Stimulated activated CD4-positive, alpha-beta T cell treated with anti-CD3 and anti-CD28 coated beads, Interleukin-1b, Interleukin-23, amount 100 ng/mL, for 1 hour (primary cell): ENCODE measurements at places on chromosomes 7 and 10.

GRCh38 chr7:104272767-104273384, 55.5 kb upstream of the LHFPL3 start:
- no peak for DNase-seq

DNA sequence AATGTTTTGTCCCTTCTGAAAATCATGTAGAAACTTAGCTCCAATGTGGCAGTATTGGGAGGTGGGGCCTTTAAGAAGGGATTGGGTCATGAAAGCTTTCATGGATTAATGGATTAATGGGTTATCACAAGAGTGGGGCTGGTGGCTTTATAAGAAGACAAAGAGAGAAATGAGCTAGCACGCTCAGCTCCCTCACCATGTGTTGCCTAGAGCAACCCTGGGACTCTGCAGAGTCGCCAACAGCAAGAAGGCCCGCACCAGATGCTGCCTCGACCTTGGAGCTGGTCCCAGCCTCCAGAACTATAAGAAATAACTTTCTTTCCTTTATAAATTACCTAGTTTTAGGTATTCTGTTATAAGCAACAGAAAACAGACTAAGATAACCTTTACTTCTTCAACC, 74.9 kb upstream of the HECW1 start:
- DNase-seq = no peak

GRCh38 chr10:125473143-125473793, 209.7 kb downstream of the TEX36 start:
- DNase-seq = no peak

GRCh38 chr7:64174941-64175340, 32.1 kb upstream of the ZNF735 start:
- DNase-seq = no peak

GRCh38 chr10:96671211-96671890, 49.0 kb downstream of the PIK3AP1 start:
- no peak for DNase-seq

GRCh38 chr10:60495338-60496055, 105.8 kb upstream of the ANK3 start:
- no peak for DNase-seq

GRCh38 chr10:122154545-122155366, 116.3 kb upstream of the BTBD16 start:
- DNase-seq = no peak

- no peak for DNase-seq
Measured at GRCh38 chr7:12764458-12764891, 77.0 kb downstream of the ARL4A start.

GRCh38 chr10:3668966-3669330, 116.1 kb downstream of the KLF6 start:
- no peak for DNase-seq

- DNase-seq = no peak
Measured at GRCh38 chr7:150858236-150859197, 6.2 kb downstream of the AOC1 start.

- no peak for DNase-seq
Measured at GRCh38 chr10:70492786-70493659, 14.5 kb downstream of the PALD1 start.

- DNase-seq = no peak
Measured at GRCh38 chr10:73959484-73960243, 38.3 kb upstream of the VCL start.

DNA sequence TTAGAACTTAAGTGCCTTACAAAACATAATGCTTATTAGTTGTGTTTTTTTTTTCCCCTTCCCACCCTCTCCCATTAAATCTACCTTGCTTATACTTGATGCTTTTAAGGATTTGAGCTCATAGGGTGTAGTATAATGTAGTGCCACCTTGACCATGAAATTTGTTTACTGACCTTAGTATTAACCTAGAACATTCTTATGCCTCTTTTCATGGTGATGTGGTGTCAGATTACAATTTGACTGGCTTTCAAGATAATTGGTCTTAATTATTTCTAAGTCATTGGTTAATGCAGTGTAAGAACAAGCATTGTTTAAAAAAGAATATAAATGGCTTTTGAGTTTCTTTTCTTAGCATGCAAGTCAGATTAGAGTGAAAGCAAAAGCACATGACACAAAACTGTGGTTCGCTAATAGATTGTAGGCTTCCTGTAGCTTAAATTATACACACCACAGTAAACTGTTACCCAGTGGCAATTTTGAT, 61.8 kb downstream of the ADD3 start:
- no peak for DNase-seq

GRCh38 chr7:151382079-151382885, 27.6 kb downstream of the WDR86 start:
- peak; percentile 8 for DNase-seq

DNA sequence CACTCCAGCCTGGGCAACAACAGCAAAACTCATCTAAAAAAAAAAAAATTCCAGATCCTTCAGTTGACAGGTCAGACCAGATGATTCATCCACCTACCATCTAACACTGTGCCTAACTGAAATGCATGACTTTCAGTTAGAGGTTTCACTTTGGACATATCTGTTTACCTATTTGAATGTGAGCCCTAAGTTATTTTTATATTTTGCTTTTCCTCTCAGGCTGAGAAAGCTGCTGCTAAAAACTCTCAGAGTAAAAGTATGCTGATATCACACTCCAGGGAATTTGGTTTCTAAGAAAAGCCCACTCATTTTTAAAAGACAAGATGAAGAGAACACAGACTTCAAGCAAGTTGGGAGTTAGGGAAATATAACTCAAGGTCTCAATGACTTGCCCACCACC, 126.0 kb downstream of the SGMS1 start:
- DNase-seq = no peak

DNA sequence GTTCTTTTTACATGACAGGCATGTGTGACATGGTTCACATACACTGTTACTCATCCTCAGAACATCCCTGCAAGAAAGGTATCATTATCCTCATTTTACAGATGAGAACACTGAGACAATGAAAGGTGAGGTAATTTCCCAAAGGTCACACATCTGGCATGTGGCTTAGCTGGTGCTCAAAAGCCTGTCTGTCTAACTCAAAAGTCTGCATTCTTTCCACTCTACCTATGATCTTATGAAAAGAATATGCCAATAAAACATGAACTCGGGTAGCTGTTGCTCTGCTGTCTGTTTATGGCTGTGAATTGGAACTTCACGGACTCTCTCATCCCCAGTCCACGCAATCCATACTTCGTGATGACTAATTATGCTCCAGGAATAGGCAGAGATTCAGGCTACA, 79.0 kb upstream of the ODAD2 start:
- no peak for DNase-seq

DNA sequence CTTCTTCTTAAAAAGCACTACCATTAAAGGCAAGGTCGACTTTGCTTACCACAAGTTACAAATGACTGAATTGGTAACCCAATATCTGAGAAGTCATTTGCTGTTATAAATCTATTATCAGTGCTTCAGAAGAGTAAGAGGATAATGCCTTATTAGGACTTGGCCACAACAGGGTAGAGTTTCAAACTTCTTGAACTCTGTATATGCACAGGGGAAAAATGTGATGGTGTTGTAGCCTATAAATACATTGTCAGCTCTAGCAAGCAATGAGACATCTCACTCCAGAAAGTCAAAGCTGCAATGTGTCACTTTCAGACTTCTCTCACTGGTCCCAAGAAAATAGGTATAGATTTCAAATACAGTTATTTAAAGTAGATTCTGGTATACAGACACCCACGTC, 9.3 kb downstream of the TFEC start:
- no peak for DNase-seq

GRCh38 chr7:147485660-147486210, 1104.8 kb upstream of the C7orf33 start:
- DNase-seq = no peak

DNA sequence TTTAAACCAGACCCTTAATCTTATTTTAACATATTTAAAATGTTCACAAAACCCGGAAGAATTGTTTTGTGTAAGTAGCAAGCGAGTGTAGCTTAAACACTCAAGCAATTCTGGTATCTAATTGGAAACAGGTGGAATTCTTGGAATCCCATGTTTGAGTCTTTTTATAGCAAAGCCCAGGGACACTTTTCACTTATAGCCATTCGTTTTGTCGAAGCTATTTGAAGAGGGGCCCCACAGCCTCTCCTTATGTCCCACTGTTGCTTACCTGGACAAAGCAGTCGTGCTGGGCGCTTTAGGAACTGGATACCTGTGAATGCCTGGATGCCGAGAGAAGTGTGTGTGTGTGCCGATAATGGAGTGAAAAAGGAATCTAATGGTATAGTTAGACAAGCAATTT, 3.3 kb downstream of the CUX1 start:
- no peak for DNase-seq

- DNase-seq = peak; percentile 58
Measured at GRCh38 chr7:2530071-2530987, 10.8 kb downstream of the LFNG start.

DNA sequence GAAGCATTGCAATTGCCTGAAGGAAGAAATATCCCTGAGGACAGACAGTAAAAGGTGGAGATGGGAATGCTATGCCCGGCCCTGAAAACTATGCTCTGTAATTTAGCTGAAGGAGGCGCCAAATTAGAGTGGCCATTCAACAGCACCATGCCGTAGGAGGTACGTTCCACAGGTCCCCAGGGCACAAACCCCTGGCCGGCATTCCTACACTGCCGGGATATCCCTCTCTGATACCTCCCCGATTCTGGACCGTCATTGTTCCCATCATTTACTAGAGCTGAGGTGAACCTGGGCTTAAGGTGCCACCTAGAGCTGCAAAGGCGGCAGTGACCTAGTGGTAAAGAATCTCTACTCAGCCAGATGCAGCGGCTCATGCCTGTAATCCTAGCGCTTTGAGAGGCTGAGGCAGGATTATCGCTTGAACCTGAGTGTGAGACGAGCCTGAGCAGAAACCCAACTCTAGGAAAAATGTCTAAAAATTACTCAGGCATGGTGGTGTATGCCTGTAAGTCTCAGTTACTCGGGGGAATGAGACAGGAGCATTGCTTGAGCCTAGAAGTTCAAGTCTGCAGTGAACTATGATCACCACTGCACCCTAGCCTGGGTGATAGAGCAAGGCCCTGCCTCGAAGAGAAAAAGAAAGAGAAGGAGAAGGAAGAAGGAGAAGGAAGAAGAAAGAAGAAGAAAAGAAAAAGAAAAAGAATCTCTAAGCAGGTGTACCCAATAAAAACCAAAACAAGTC, 53.0 kb upstream of the TNKS2 start:
- no peak for DNase-seq

- no peak for DNase-seq
Measured at GRCh38 chr10:90587561-90587960, 270.3 kb downstream of the HTR7 start.

DNA sequence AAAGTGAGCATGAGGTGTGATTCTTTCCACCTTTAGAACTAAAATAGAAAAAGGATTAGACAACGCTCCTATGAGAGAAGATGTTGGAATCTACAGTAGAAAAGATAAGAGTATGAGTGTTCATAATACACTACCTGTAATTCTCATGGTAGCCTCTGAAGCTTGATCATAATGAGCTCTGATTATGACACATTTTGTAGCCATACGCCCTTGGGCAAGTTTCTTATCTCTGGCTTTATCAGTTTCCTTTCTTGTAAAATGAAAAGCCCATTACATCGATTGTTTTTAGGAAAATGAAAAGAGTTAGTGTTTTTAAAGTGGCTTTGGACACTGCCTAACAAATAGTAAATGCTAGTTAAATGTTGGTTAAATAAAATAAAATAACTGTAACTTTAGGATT, 22.4 kb upstream of the PRSS58 start:
- no peak for DNase-seq

DNA sequence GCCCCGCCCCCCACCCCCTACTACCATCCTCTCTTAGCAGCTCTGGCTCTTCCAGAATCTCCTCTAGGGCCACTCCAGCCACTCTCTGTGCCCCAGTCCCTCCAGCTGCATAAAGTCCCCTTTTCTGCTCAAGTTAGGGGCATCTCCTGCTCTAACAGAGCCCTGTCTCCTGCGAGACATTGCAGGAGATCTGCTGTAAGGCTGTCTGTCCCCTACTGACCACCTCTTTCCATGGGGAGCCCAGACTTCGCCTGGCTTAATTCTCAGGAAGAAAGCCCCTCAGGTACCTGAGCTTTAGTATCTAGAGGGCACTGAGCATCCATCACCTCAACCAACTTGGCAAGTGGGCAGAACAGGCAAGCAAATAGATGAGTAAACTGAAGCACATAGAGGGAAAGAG, 200.7 kb upstream of the ZMIZ1 start:
- no peak for DNase-seq

DNA sequence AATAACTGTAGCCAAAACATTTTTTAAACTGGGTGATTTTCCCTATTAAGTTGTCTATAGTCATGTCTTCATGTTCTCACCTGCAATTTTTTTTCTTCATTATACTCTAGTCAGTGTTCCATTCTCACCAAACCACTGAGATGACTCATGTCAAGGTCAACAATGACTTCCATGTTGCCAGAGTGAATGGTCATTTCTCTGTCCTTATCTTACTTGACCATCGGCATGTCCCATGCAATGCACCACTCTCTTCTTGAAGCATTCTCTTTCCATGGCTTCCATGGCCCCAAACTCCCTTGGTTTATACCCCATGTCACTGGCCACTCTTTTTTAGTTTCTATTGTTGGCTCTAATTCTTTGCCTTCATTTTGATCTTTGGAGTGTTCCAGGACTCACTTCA, 173.9 kb downstream of the PPP1R17 start:
- DNase-seq = no peak

DNA sequence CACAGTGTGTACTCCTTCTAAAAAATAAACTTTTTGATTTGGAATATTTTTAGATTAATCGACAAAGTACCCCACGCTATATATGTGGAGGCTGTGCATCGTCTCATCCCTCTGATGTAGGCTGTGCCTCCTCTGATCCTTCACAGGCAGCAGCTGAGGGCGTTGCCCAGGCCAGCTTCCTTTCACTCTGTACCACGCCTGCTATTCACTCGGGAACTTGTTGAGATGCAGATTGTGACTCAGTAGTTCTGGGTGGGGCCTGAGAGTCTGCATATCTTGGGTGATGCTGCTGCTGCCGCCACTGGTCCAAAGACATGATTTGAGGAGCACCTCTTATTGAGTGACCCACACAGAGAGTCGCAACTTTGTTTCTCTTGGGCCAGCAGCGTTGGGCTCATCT, 7.9 kb upstream of the C10orf120 start:
- no peak for DNase-seq

DNA sequence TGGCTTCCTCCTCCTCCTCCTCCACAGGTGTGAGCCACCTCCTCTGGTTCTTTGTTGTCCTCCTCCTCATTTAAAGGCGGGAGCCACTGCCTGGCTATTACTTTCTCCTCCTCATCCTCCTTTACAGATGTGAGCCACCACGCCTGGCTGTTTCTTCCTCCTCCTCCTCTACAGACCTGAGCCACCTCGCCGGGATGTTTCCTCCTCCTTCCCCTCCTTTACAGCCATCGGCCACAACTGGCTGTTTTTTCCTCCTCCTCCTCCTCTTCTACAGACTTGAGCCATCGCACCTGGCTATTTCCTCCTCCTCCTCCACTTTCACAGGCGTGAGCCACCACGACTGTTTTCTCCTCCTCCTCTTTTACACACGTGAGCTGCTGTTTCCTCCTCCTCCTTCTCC, 49.0 kb upstream of the ZNF479 start:
- DNase-seq = no peak

- DNase-seq = no peak
Measured at GRCh38 chr10:14476641-14477407, 146.1 kb upstream of the FRMD4A start.
